ENCODE measurements at places on chromosomes 12 and 14.
A peak's percentile ranks its signal among the peaks of the same experiment; 100 is the strongest.

- DNase-seq: peak; percentile 72
Observed at GRCh38 chr14:79758985-79759384, 452.3 kb downstream of the DIO2 start.

DNA sequence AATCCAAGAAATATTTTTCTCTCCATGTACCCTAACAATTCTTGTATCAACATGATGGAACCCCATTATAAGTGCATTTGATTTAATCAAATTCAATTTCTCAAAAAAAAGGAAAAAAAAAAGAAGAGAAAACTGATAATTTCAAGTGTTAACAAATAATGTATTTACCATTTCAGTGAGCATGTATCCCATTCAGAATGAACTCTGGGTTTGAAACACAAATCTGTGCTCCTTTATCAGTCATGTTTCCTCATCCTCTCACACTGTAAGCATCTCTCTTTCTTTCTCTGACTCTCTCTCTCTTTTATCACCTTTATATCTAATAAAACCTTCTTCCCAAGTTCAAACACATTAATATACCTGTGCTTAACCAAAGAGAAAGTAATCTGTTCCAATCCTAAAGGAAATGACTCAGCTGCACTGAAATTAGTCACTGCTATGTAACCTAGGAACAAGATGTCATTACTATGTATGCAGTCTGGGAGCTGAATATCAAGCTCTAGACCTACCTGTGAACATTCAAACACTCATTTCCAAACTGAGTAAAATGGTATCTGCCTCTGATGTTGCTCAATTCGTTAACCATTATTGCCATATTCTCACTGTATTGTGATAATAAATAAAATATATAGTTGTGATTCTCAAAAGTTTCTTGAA lies 135.0 kb upstream of the LRIG3 start:
- DNase-seq: no peak

- no peak for DNase-seq
Observed at GRCh38 chr12:19039515-19039914, 90.0 kb upstream of the PLEKHA5 start.

DNA sequence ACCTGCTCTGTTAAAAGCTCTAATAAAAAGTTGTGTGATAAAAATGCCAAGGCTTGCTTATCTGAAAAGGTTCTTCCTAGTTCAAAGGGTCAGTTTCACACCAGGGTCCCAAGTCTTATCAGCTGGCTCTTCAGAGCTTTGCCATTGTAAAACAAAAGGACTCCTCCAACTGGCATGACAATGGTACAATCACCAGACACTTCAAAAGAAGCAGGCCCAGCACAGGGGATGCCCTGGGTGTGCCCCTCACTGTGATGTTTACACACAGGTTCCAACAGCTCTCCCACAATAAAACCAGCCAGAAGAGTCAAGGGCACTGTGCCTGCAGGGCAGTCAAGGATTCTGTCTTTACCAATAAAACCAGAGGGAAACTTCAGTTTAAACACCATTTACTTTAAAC lies 78.7 kb downstream of the PRICKLE1 start:
- DNase-seq: no peak

DNA sequence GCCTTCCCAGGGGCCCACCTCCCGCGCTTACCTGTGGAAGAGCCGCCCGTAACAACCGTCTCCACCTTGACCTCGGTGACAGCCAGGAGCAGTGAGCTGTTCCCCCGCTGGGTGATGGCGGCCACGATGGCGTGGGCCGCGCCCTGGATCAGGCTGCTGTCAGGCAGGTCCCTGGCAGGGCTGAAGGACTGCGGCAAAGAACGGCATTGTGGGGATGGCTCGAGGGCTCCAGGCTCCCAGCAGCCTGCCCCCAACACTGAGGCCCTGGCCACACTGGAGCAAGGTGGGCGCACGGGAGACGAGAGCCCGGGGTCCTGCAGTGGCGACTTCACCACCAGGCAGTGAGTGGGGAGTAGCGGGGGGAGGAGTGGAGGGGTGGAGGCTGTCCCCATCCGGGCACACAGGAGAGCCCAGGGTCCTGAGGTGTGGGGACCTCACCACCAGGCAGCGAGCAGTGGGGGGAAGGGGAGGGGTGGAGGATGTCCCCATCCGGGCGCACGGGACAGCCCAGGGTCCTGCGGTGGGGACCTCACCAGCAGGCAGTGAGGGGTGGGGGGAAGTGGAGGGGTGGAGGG lies 25.0 kb downstream of the JAG2 start:
- no peak for DNase-seq

- DNase-seq: no peak
Observed at GRCh38 chr14:87866116-87866515, 126.9 kb downstream of the GALC start.

GRCh38 chr12:54418441-54419087 lies 502 bp downstream of the ITGA5 start:
- DNase-seq: no peak

GRCh38 chr12:43308776-43309175 lies 243.2 kb downstream of the ADAMTS20 start:
- DNase-seq: no peak

- peak; percentile 49 for DNase-seq
Observed at GRCh38 chr12:15601210-15601800, 187.9 kb downstream of the EPS8 start.

- no peak for DNase-seq
Observed at GRCh38 chr14:58625438-58625837, 12.3 kb upstream of the DACT1 start.
